ENCODE measurements at places on chromosomes 13 and 19.

DNA sequence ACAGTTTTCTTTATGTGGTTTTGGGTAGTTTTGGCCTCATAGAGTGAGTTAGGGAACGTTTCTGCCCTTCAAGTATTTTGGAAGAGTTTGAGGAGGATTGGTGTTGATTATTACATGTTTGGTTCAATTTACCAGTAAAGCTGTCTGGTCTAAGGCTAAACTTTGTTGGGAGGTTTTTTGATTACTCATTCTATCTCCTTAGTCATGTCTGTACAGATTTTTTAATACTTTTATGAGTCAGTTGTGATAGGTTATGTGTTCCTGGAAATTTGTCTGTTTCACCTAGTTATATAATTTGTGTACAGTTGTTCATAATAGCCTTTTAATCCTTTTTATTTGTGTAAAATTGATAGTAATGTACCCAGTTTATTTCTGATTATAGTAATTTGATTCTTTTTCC lies 20.4 kb downstream of the RNF17 start:
- no peak for DNase-seq

- no peak for DNase-seq
These were observed 316.0 kb upstream of the ARGLU1 start for GRCh38 chr13:106883976-106884375.

DNA sequence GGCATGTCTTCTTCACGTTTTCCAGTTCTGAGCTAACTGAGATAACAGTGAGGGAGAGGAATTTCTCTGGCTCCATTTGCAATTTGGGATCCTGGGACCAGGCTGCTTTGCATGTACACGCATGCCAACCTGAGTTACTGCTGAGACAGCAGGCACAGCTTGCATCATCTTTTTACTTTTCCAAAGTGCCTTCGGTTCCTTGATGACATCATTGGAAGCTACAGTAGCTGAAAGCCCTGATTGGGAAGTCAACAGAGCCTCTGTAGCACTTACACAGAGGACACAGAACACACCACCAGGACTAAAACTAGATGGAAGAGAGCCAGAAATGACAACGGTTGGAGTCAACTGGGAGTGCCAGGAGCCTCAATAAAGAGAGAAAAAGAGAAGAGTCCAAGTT lies 399.1 kb upstream of the GPC6 start:
- DNase-seq: no peak

- no peak for DNase-seq
These were observed 52.0 kb downstream of the TDRD3 start for GRCh38 chr13:60448907-60449510.

DNA sequence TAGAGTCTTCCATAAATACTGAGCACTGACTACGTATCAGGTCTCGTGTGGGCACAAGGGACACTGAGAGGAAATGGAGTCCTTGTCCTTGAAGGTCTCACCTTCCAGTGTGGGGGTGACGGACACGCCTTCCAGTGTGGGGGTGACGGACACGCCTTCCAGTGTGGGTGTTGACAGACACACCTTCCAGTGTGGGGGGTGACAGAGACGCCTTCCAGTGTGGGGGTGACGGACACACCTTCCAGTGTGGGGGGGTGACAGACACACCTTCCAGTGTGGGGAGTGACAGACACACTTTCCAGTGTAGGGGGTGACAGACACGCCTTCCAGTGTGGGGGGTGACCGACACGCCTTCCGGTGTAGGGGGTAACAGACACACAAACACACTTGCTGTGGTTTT lies 14.3 kb upstream of the EDDM13 start:
- DNase-seq: no peak

- no peak for DNase-seq
These were observed 103.3 kb downstream of the SPRY2 start for GRCh38 chr13:80237646-80238045.

- DNase-seq: no peak
These were observed 26.3 kb downstream of the F2RL3 start for GRCh38 chr19:16915135-16915534.

GRCh38 chr13:57640607-57641006 lies 9.1 kb downstream of the PCDH17 start:
- no peak for DNase-seq

- peak; percentile 61 for DNase-seq
These were observed 8.6 kb downstream of the ZBTB7A start for GRCh38 chr19:4057931-4058692.

DNA sequence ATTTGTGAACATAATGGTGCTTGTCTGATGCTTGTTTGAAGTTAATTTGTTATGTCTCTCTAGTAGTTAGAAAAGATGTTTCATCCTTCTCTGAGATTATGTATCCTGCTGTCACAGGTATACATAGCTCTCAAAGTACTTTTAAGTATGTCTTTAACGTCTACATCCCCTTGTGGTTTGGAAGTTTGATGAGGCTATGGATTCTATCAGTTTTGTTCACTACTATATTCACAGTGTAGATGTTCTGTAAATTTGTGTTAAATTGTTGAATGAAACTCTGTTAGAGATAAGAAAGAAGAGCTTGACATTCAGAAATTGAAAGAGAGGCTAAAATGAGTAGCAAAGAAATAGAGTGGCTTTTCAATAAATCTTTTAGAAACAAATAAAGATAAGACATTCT lies 304.6 kb upstream of the MIR17HG start:
- no peak for DNase-seq

- no peak for DNase-seq
These were observed 107.0 kb downstream of the PCDH9 start for GRCh38 chr13:67123165-67123564.

- no peak for DNase-seq
These were observed 515.0 kb upstream of the KLHL1 start for GRCh38 chr13:70623239-70623638.

DNA sequence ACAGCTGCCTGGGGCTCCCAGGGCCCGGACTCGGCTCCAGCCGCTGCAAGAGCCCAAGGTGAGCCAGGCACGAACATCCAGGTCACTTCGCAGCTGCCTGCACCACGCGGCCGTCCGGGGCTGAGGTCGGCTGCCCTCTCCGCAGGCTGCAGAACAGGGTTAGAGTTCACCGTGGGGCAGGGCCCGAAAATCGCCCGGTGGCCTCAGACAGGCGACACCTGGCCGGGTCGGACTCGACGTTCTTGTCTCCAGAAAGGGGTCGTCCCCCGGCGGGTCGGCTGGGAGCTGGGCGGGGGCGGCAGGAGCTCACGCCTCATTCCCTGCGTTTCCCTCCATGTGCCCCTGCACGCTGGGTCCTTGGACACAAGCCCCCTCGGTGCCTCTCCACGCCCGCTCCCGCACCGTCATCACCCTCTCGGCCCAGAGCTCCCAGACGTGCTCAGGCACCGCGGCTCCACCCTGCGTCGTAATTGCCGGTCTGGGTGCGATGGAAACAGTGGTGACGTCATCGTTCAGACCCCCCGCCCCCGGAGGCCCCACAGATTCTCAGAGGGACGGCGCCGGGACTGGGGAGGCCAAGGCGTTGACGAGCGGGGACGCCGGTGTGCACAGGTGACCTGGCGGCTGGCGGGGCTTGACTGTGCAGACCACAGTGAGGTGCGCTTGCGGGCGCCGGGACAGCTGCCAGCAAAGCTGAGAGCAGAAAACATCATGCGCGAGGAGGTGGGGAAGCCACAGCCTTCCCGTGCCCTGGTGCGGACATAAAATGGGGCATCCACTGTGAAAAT lies 4.0 kb upstream of the GRIN3B start:
- peak; percentile 42 for DNase-seq

DNA sequence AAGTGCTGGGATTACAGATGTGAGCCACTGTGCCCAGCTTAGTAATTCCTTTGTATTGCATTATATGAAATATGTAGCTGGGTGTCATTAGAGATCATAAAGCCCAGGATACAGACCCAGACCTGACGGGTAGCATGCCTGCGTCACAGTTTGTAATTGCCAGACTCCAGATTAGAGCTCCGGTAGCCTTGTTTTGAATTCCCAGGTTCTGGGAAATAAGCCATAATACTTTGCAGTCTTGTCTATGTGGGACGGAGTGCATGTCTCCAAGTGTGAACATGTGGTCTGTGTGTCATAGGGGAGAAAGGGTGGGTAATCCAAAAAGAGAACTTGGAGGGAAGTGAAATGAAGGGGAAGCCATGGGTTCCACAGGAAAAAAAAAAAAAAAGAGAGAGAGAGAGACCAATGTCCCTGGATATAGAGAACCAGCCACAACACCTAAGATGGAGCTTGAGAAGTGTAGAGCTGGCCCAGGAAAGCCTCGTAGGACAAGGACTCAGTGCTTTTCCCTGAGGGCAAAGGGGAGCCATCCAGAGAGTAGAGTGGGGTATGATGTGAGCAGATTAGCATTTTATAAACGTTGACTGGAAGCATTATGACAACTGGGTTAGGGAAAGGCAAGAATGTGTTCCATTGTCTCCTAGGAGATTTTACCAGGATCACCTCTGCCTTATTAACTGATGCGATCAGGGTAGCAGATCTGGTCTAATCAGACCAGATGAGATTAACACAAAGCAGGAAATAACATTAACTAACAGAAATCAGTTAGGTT lies 2.6 kb downstream of the ZSCAN4 start:
- DNase-seq: no peak

DNA sequence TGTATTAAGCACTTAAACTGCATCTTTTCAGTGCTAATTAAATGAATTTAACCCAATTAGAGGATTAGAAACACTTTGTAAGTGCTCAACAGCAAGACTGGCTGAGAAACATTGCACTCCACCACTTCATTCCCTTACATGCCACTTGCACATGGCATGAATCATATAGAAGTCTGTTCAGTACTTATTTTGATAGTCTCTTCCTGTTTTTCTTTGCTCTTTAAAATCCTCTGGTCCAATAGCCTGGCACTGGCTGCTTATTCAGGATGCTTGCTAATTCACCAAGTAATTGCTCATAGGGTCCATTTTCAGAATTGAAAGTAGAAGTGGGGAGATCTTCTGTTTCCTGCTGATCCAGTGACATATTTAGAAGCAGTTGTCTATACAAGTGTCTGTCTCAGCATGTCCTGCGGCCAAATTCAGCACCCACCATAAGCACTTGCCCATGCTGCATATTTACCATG lies 900.1 kb downstream of the PCDH9 start:
- DNase-seq: no peak

DNA sequence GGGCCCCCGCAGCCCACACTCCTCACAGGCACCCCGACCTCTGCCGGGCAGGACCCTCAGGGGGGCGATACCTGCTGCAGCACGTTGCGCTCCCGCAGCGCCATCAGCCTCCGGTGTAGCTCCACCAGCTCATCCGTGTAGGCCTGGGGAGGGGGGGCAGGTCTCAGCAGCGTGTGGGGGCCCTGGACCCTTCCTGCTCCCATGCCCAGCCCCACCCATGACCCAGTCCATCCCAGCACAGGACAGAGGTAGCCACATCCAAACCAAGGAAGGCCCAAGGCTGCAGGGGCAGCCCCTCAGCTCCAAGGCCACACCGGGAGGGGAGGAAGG lies 66.5 kb downstream of the MLLT1 start:
- DNase-seq: no peak

DNA sequence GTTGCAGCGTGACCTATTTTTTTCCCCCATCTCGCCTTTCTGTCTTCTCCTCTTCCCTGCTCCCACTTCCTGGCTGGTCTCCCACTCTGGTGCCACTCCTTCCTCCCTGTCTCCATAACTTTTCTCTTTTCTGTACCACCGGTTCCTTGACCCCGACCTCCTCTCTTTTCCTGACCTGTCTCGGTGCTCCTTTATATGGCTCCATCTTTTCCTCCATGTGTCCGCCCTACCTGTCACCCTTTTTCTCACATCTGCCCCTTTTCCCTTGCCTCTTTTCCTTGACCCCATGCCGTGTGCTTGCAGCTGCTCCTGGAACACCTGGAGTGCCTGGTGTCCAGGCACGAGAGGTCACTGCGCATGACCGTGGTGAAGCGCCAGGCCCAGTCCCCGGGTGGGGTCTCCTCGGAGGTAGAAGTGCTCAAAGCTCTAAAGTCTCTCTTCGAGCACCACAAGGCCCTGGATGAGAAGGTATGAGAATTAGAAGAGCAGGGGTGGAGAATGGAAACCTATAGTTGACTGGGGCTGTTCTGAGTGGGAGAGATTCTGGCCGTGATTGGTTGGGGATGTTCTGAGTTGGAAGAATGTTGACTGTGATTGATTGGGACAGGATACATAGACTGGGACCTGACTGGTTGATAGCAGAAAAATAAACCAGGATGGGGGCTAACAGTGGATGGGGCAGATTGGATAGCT lies 9.3 kb downstream of the PPFIA3 start:
- DNase-seq: no peak

- no peak for DNase-seq
These were observed 71.8 kb upstream of the POMP start for GRCh38 chr13:28587174-28587540.

DNA sequence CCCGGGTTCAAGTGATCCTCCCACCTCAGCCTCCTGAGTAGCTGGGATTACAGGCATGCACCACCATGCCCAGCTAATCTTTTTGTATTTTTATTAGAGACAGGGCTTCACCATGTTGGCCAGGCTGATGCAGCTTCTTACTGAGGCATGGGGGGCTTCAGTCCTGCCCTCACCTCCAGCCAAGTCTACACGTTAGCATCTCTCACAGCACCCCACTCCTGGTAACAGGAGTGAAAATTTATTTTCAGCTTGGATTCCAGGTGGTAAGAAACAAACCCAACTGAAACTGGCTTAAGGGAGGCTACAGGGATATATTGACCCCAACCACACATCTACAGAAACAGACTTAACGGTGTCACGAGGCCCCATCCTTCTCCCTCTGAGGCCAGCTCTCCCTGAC lies 10.6 kb downstream of the NKPD1 start:
- DNase-seq: no peak

- no peak for DNase-seq
These were observed at the start of gene C19orf38 for GRCh38 chr19:10848230-10848856. Gene C19orf38 (plus strand): TSS chr19:10848415. CDS start chr19:10848509, 94 bp downstream.

- no peak for DNase-seq
These were observed 55.5 kb downstream of the MYH14 start for GRCh38 chr19:50258918-50259372.

DNA sequence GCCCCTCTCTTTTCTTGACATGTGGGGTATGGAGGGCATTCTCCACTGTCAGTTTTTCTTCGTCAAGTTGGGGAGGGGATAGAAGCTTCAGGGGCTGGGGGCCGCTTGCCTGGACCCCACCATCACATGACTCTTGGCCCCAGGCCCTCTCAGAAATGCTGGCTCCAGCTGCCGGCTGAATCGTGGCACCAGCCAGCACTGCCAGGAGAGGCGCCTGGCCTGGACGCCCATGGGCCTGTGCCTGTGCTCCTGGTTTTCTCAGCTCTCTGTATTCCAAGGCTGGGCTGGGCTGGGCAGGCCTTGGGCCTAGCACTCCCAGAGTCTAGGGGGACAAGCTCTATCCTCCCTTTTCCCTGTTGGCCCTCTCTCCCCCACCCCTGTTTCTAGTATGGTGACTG lies 38.6 kb downstream of the LYL1 start:
- DNase-seq: no peak

GRCh38 chr13:58852076-58852475 lies 1220.5 kb downstream of the PCDH17 start:
- no peak for DNase-seq

DNA sequence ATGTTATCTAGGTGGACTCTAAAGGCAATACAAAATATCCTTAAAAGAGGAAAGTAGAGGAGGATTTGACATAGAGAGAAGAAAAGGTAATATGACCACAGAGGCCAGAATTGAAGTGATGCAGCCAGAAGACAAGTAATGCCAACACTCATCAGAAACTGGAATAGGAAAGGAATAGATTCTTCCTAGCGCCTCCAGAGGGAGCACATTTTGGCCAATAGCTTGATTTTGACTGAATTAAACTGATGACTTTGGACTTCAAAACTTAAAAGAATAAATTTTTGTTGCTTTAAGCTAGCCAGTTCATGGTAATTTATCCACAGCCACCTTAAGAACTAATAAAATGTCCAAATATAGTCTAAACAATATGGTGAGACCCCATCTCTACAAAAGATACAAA lies 1921.9 kb downstream of the OLFM4 start:
- no peak for DNase-seq

Measured in stimulated activated CD8-positive, alpha-beta memory T cell treated with anti-CD3 and anti-CD28 coated beads, Interleukin-15, amount 100 ng/mL, for 4 hours (primary cell).